ENCODE measurements at places on chromosomes 1 and 21. TPM values are rescaled to one million over a fixed set of nuclear protein-coding genes. Genes with fewer than 3 reads are reported as not detected.

Gene SPRR1B
- not detected for total RNA-seq

Gene HCN3
- total RNA-seq, result 2.0 TPM

Gene KRTAP19-1
- total RNA-seq, result not detected

Gene REN
- total RNA-seq, result 0.29 TPM

Gene ADORA1
- total RNA-seq, result 5.0 TPM
